ENCODE measurements at places on chromosomes 12 and 14.

DNA sequence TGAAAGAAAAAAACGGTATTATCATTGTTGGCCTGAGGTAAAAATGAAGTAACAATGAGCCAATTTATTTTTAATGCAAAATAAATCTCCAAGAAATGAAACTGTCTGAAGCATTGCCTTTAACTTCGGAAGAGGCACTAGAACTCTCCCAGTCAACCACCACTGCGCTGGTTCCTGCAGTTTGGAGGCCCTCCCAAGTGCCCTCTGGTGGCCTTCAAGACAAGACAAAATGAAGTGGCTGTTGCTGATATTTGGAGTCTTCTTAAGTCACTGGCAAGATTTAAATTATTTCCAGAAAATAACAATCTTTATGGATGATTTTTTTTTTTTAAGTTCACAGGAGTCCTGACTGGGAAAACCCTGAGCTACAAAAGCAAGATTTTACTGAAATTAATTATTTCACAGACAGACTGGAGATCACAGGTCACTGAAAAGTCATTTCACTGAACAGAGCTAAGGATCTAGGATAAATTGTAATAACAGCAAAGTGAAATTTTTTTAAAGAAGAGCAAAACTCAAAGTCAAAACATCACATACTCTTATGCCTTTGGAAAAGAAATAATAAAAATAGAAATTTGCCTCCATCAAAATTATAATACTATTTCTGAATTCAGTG is 58.2 kb downstream of the DICER1 start:
- peak; percentile 71 for DNase-seq

GRCh38 chr12:92462527-92462926 is 240.3 kb upstream of the PLEKHG7 start:
- DNase-seq, result no peak

DNA sequence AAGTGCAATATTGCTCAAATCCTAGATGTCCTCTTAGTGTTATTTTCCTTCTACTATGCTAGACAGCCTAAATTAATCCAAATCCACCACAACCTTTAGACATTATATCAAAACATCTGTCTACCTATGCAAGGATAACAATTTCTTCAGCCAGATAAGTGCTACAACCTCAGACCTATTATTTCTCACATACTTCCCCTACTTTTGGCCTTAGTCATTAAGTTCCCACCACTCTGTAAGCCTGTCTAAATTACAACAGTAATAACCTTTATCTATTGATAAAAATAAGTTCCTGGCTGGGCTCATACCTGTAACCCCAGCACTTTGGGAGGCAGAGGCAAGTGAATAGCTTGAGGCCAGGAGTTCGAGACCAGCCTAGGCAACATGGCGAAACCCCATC is 74.0 kb downstream of the KIF21A start:
- no peak for DNase-seq

GRCh38 chr14:68630611-68631393 is 162.1 kb downstream of the ZFP36L1 start:
- DNase-seq, result no peak

- DNase-seq, result peak; percentile 89
These were observed 994.1 kb upstream of the TMEM132C start for GRCh38 chr12:127272864-127273263.

DNA sequence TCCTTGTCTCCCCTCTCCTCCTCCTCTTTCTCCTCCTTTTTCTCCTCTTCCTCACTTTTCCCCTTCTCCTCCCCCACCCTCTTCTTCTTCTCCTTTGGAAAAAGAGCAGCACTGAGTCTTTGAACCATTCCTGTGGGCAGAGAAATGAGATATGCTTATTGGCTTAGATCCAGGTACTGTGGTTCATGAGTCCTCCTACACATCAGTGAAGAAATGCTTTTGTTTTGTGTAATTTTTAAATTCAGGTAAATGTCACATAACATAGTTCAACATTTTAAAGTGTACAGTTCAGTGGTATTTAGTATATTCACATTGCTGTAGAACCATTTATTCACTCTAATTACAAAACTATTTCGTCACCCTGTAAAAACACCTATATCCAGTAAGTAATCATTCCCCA is 402.1 kb downstream of the AACS start:
- DNase-seq, result no peak

DNA sequence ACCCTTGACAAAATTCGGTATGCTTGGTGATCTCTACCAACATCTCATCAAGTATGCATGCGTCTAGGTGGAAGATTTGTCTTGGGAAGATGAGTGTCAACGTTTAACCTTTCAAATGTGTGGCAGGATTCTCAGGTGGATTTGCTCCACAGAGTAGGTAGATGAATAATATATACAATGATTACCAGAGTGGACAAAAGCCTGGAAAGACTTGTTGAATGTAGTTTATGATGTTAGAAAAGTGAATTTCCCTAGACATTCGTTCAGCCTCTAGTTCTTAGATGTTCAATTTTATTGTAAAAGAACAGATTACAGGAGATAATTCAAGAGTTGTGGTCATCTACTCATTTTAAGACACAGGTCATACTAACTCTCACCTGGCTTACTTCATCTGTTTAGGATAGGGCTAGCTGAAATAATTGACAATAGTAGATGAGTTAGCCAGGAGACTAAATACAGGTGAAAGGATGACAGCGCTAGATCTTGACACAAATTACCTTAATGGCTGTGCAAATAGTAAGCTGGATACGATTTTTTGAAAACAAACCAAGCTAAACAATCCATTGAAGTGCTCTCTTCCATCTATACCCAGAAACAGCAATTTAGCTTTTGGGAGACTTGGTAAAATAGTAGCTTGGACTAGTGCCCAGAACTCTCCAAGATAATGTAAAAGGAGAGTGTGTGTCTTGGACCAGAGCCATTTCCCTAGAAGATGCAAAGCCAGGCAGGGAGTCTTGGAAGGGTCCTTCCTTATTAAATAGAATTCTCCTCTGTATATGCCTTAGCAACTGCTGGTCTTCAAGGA is 168.0 kb downstream of the DACT1 start:
- no peak for DNase-seq

DNA sequence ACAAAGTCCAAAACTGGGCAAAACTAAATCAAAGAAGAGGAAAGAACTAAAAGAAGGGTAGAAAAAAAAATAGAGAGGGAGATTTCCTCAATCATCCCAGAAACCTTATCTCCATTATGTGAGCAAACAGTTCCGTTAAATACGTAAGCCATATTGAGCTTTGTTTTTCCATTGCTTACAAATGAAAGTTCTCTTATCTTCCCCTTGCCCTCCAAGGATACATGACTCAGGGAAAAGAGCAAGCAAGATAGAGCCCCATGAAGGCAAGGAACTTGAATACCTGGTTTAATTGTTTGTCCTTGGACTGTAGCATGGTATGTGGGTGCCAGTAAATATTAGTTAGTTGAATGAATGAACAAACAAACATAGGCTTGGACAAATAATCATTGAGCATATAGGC is 126.8 kb upstream of the USP15 start:
- DNase-seq, result no peak

DNA sequence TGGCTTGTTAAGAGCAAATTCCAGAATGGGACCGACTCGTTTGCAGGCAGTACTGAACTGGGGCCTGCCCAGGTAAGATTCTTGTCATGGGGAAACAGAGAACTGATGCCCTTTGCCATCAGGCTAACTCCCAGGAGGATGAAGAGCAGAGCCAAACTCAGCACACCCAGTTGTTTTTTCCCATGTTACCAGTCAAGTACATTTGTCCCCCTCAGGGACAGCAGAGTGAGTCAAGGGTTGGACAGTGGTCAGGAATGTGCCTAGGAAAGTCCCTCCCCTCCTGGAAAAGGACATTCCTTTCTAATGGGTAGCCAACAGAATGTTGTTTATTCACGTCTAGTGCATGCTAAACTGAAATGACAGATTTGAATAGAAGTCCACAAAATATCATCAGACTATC is 1.6 kb downstream of the ART4 start:
- no peak for DNase-seq

DNA sequence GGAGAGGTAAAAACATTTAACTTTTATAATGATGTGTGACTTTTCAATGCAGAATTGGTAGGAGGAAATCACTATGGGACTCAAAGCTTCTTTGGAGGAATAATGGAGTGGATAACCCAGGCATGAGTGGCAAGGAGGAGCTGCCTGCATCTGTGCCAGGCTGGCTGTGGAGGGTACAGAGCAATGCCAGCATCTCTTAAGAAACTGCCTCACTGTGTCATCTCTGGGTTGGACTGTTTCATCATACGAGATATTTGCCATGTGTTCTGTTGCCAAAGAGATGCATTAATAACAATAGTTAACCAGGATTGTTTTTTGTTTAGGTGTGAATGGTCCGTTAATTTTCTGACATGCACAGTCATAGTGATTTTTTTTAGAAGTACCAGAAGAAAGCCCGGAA is 183.7 kb upstream of the NTF3 start:
- no peak for DNase-seq

- DNase-seq, result peak; percentile 86
These were observed 74.4 kb downstream of the SLC24A4 start for GRCh38 chr14:92397150-92397952.

- DNase-seq, result no peak
These were observed 47.2 kb downstream of the CACNA2D4 start for GRCh38 chr12:1870998-1871917.

GRCh38 chr12:52506858-52507715 is 13.1 kb downstream of the KRT5 start:
- DNase-seq, result peak; percentile 32

DNA sequence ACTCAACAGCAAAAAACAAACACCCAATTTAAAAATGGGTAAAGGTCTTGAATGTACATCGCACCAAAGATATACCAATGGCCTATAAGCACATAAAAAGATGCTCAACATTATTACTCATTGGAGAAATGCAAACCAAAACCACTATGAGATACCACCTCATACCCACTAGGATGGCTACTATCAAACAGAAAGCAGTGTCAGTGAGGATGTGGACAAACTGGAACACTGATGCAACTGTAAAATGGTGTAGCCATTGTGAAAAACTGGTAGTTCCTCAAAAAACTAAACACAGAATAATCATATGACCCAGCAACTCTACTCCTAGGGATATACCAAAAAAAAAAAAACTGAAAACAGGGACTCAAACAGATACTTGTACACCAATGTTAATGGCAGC is 49.3 kb downstream of the CDK17 start:
- DNase-seq, result peak; percentile 84

All from suppressor macrophage treated with lipopolysaccharide for 1 hour (primary cell).